T-helper 2 cell (primary cell): ENCODE measurements at places on chromosomes 2 and 18.

DNA sequence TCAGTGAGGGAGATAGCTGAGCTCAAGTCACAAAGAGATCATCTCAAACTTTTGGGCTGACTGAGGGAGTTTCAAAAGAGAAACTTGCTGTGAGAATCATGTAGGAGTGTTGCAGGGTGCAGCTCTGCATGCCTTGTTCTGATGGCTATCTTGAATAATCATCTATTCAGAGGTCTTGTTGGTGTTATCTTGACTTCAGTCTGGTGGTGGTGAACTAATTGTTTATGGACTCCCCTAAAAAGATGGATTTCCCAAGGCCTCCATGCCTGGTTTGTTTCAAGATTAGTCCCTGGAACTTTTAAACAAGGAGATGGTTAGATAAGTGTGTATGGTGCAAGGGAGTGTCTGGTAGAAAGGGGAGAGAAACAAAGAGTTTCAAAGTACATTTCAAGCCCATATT is 29.8 kb downstream of the SLC39A6 start:
- no peak for DNase-seq

- DNase-seq, result no peak
Observed at GRCh38 chr2:16614314-16614860, 51.2 kb downstream of the CYRIA start.

DNA sequence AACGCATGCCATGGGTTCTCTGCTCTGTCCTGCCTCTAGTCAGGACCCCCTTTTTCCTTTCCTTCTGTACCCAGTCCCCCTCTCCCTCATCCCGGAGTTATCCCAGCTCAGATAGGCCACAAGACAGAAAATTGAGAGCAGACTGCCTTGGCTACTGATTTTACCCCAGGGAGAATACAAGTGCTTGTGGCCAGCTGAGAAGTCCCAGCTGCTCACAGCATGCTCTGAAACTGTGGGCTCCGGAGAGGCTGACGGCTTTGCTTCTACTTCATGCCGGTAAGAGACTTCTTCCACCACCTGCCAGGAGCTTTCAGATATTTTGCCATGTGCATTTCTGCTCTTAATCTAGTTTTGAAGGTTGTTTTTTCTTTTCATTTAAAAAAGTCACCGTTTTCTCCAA is 20.0 kb upstream of the SIX2 start:
- DNase-seq, result no peak

- DNase-seq, result no peak
Observed at GRCh38 chr2:27496357-27497287, at the start of gene GCKR. GCKR (plus strand) TSS chr2:27496839; CDS start chr2:27496905, 66 bp downstream.

DNA sequence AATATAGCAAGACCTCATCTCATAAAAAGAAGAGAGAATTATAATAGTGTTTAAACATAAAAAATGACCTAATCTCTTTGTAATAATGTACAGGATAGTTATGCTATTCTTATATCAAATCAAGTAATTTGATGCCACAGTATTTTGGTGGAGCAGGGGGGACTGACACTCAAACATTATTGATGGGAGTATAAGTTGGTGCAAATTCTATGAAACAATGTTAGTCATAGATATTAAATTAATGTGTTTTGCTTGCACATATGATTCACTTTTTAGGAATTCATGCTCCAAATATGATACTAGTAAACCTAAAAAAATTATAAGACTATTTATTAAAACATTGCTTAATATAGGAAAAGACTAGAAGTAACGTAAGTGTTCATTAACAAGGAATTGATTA is 256.1 kb upstream of the SYT4 start:
- no peak for DNase-seq

DNA sequence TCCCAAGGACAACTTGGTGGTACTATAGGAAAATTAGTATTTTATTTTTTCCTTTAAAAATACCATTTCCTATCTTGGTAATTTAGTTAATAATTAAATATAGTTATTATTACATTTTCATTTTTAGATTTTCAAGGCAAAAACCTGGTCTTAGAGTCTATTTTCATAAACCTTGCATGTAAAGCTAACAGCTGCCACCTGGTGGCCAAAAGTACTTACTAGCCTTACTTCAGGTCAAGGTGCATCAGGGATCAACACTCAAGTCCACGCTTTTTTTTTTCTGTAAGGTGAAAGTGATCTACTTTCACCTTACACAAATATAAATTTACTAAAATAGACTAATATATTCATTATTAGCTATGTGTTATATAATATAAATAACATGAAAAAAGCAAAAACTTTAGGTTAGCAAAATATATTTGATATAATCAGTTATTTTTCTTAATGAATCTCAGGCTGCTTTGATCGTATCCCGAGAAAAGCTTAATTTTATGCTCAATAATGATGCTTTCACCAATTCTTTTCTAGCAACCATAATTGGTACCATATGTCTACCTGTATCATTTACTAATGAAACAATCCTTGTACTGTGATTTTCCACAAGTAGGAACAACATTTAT is 62.5 kb downstream of the RELCH start:
- peak; percentile 35 for DNase-seq

- DNase-seq, result no peak
Observed at GRCh38 chr18:10792181-10792580, 266.4 kb downstream of the NAPG start.

DNA sequence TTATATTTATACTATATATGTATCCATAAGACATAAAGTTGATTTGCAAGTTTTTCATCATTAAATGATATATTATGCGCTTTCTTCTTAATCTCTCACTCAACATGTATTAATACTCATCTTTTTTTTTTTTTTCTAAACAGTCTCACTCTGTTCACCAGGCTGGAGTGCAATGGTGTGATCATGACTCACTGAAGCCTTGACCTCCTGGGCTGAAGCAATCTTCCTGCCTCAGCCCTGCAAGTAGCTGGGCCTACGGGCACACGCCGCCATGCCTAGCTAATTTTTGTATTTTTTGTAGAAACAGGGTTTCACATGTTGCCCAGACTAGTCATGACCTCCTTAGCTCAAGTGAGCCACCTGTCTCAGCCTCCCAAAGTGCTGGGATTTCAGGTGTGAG is 51.4 kb upstream of the MAP4K3 start:
- DNase-seq, result no peak

- no peak for DNase-seq
Observed at GRCh38 chr18:77084688-77085035, 47.9 kb downstream of the MBP start.

GRCh38 chr18:45102863-45103262 is 422.2 kb downstream of the SETBP1 start:
- no peak for DNase-seq

DNA sequence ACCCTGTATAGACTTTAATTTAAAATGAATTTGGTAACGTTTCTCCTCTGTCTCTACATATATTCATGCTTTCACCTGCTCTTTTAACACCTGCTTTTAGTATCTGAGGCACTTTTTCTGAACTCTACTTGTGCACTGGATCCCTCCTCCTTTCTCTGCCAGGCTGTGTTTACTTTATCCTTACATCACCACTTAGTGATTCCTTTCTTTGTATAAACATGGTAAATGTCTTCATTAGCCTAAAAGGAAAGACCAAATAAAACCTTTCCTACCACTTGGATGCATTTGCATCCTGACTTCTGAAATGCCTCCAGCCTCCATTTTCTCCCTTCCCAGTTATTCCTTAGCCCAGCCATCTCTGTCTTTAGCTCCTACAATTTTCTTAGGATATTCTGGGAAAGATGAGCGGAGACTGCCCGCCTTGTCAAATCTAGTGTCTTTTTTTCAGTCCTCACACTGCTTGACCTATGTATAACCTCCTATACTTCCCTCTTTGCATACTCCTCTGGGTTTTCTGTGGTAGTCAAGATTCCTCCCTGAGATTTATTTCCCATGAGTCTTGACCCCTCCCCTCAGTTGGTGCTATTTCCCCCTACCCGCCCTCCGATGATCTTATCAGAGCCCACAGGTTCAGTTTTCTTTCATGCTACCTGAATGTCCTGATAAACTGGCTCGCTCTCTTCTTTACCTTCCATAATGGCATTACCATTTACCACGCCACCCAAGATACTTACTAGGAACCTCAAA is 44.8 kb downstream of the REL start:
- DNase-seq, result no peak

- DNase-seq, result peak; percentile 58
Observed at GRCh38 chr2:178263159-178263860, 69.0 kb downstream of the OSBPL6 start.

DNA sequence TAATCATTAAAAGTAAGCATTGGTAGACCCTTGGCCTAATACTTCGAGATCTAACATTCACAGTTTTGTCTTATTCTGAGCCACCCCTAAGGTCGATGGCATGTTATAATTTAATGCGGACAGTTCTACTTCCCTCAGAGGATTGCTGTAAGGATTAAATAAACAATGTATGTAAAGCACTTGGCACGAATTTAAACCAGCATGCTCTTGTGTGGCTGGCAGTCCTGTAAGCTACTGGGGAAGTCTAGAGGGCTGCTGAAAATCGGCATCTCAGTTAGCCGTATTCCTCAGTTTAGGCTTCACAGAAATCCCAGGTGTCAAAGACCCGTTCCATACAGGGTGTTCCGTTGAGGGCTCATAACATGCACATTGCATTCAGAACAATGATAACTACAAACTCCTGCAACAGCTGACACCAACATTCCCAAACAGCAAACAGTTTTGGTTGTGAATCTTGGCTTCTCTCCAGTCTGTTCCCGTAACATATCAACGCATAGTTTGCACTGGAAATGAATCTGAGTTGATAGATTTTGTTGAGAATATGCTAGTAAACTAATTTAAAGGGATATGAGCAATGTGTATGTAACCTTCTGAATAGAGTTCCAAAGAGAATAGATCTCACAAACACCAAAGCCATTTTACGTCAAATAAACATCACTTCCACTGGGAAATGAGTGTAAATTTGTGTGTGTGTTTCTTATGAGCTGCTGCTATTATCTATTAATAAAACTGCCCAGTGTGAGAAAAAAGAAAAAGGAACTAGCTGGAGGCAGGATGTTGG is 52.2 kb upstream of the ACKR3 start:
- DNase-seq, result no peak

GRCh38 chr2:157788201-157788600 is 87.9 kb downstream of the ACVR1 start:
- no peak for DNase-seq

DNA sequence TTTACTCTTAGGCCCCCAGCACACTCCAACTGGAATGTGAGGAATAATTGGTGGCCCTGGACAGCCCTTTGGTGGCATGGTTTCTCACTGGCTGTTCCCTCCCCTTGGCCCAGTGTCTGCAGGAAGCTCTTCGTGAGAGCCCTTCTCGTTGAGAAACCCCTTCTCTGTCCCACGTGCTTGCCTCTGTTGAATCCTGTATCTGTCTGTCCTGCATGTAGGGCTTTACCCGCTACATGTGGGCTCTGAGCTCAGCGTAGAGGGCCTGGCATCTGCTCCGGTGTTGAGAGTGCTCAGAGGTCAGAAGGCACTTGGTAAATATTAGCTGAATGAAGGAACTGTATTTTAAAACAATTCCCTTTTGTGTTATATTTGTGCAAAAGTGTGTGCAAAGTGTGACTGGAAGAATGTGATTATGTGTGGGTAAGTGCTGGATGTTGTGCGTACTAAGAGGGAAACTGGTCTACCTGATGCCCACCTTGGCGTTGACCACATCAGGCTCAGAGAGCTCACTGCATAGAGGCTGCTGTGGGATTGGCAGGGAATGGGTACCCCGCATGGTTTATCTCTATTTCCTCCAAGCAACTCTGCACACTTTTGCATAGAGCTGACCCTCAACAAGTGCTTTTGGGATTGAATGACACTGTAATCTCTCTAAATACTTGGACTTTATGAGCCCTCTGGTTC is 40.0 kb downstream of the RNF144A start:
- no peak for DNase-seq

DNA sequence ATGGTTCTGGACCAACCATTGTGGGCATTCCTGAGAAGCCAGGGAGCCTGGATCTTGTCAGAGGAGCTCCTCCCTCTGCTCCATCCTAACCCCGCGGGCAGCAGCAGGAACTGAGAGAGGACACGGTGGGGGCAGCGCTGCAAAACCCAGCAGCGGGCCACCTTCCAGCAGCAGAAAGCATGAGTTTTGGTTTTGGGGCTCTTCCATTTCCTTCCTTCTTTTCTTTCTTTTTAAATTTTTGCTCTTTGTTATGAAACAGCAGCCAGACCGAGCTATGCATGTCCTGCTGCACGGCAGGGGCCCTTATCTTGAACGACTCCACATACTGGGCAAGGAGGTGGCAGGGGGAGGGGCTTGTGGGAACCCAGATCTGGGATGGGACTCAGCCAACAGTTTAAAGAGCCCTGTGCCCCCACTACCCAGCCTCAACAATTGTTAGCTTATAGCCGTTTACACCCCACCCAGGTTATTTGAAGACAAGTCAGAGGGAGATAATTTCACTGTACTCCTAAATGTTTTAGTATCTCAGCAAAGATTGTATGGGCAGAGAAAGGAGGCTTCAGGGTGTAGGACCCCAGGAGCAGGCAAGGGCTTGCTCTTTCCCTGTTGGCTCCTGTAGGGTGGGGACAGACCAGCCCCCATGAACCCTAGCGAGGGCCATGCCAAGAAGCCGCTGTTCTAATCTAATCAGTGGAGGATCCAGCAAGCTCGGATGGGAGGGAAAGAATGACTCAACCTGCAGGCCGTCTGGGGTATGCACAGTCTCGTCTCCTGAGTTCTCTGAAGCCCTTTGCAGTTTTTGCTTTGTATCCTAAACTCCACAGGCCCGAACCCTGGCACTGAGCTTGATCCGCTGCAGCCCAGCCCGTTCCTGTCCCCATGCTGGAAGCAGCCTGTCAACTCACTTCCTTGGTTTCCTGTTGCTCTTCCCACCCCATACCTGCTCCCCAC is 75.3 kb downstream of the LRRFIP1 start:
- peak; percentile 81 for DNase-seq

DNA sequence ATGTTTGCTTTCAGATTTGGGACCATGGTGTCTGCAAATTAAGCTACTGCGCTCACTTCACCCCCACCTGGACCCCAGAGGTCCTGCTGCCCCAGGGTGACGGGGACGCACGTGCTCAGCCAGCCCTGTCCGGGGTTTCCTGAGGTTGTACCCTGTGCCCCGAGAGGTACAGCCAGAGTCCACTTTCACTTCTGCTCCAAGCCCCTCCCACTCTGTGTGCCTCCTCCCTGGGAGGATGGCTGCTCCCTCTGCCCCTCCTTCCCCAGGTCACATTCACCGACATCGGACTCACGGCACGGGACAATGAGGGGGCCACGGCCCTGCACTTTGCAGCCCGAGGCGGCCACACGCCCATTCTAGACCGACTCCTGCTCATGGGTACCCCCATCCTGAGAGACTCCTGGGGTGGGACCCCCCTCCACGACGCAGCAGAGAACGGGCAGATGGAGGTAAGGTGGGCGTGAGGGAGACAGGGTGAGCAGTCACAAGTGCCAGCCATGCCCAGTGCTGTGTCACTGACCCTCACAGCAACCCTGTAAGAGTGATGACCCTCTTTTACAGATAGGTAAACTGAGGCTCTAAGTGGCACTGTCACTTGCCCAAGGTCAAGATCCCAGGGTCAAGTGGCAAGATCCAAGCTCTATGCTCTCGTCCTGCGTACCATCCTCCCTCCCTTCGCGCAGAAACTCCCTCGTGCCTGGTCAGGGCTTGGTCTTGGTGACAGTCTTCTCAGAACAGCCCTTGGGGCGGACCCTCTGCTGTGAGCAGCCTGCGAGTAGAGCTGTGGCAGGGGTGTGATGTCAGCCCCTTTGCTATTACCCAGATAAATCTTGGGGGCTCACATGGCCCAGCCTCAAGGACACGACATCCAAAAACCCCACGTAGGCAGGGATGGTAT is 7.6 kb downstream of the ESPNL start:
- no peak for DNase-seq

GRCh38 chr2:229348128-229348527 is 77.0 kb upstream of the PID1 start:
- DNase-seq, result no peak

- DNase-seq, result no peak
Observed at GRCh38 chr2:196586511-196586991, 53.0 kb upstream of the CCDC150 start.

- DNase-seq, result no peak
Observed at GRCh38 chr18:58268849-58269248, 224.8 kb downstream of the NEDD4L start.
